ENCODE measurements at places on chromosomes 1 and 21. TPM values are rescaled to one million over a fixed set of nuclear protein-coding genes. Genes with fewer than 3 reads are reported as not detected.

OR2M3 gene
- not detected for total RNA-seq

ZNF669 gene
- total RNA-seq: 6.6 TPM

TMEM50A gene
- 100 TPM for total RNA-seq

BRWD1 gene
- total RNA-seq: 14.6 TPM

UTS2 gene
- not detected for total RNA-seq

SH3GLB1 gene
- 41.4 TPM for total RNA-seq

LIN28A gene
- not detected for total RNA-seq

ZMYND12 gene
- not detected for total RNA-seq

DNA sequence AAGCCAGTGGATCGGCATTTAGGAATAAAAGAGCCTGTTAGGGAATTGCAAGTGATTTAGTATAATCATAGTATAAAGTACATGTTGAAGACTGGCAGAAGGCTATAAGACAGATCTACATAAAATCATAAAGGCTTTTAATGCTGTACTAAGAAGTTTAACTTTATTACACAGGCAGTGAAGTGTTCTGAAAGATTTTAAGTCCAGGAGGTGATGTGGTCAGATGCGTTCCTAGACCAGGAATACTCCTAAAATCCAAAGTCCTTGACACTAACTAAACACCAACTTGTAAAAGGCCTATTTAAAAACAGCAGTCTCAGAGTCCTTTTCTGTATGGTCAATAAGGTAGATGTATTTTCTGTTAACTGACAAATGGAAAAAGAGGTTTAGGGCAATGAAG is 57.0 kb downstream of the KIFAP3 start:
- no peak for DNase-seq

DNA sequence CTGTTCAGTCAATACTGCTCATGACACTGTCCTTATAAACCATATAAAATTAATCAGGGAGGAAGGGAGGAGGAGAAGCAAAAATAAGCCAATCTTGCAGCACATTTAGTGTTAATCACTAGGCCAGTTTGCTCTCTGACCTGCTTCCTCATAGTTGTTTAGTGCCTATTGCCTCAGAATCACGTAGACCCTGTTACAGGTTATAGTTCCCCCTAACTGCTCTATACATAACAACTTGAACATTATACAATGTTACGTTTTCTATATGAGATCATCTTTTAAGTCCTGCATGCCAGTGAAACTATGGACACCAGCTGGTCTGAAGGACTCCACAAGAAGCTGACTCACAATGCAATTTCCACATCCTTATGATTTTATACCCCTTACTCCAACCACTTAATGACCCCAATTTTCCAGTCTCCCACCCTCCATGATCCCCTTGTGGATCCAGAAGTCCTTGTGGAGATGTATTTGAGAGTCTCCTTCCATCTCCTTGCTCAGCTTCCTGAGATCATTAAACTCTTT is 34.9 kb upstream of the TACSTD2 start:
- DNase-seq: no peak

DNA sequence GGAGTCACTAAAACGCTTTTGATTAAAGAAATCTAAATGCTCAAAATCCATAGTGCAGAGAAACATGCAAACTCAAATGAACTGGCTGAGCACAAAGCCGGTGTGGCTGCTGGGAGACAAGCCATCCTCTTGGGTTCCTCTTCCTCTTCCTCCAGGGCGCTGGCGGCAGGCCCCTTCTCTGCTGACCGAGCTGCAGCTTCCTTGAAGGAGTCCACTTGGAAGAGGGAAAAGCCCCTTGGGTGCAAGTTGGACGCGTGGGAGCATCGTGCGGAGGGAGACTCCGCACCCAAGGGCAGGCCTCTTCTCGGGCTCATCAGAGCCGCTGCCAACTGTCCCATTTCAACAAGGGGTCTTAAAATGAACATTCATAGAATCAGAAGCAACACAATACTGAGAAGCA is 7.9 kb downstream of the CCNL2 start:
- no peak for DNase-seq

- DNase-seq: no peak
These were observed 38.9 kb downstream of the CCDC18 start for GRCh38 chr1:93219443-93219842.

DNA sequence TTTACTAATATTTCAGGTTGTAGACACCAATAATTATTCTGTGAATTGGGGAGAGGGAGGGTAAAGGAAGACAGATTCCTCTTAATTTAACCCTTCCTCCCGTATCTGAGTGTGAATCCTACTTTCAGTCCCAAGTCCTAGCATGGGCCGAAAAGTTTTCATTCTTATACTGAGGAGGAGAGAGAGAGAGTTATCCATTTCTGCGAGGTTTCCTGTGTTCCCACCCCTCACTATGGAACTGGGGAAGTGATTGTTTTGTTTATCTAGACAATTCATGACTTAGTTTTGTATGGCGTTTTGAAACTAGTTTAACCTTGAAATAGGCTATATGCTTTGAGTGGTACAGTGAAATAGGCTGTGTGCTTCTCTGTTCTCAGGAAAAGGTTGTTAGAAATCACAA is 134.0 kb upstream of the DPYD start:
- no peak for DNase-seq

DNA sequence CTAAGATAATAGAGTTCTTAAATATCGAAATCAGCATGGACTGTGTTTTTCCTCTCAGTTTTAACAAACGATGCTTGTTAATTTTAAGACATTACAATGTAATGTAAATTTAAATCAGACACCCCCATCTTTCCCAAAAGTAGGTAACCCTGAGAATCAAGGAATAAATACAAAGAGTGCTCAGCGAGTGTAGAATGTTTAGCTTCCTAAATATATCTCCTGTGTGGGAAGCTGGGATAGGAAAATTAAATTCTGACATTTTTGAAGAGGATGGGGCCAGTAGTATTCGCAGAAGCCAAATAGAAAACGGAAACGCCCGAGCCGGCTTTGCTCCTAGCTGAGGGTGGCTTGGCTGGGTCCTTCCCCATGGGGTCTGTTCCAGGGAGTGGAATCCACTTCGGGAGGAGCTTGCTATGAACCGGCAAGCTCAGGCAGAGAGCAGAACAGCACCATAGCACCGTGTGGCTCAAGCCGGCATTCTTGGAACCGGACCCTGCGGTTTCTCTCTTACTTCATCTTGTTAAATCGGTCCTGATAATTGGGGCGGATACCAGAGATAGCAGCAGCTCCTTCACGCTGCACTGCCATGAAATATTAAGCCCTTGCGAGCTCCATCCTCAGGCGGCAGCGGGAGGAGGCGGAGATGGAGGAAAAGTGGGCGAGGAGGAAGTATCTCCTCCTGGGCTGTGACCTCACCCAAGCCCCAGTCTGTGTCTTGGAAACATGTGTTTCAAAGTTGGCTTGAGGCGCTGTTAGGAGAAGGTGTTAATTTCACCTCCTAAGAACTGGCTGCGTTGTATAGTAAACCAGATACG is 24.9 kb downstream of the MAP3K7CL start:
- no peak for DNase-seq

DNA sequence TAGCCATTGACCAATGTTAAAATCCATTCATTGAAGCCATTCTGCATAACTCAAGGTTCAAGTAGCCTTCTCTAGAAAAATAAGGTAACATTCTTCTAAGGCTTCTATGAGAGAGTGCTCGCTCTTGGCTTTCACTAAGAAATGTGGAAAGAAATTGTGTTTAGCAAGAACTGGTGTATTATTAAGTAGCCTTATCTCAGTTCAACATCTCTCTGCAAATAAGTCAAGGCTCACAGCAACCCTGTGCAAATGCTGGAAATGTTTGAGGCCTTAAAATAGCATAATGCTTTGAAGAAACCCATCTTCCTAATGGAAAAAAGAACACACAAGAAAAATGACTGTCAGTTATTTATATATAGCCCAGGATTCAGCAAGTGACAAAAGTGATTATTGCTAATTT is 254.1 kb upstream of the PROX1 start:
- no peak for DNase-seq

DNA sequence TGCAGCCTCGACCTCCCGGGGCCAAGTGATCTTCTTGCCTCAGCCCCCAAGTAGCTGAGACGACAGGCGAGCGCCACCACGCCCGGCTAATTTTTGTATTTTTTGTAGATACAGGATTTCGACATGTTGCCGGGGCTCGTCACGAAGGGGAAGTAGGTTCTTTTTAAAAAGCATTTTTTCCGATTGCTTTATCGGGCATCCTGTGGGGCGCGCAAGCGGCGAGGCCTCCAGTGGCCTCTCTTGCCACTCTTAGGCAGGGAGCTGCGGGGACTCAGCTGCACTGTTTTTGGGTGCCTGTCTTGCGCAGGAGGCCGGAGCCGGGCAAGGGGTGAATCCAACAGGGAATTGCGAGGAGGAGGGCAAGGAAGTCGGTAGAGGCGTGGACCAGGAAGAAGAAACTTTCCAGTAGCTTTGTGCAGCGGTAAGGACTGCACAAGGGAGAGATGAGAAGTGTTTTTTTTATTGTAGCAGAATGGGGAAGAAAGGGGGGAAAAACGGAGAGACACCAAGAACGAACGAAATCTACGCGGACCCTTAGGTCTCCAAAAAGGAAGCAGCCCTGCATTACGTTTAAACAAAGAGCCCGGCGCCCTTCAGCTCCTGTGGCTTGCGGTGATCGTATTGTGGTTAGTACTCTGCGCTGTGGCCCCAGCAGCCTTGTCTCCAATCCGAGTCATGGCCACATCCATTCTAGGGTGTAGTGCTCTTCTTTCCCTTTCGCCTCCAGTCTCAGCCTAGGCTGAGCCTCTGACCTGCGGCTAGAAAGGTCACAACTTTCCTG is 164.8 kb downstream of the PPIAL4G start:
- no peak for DNase-seq

DNA sequence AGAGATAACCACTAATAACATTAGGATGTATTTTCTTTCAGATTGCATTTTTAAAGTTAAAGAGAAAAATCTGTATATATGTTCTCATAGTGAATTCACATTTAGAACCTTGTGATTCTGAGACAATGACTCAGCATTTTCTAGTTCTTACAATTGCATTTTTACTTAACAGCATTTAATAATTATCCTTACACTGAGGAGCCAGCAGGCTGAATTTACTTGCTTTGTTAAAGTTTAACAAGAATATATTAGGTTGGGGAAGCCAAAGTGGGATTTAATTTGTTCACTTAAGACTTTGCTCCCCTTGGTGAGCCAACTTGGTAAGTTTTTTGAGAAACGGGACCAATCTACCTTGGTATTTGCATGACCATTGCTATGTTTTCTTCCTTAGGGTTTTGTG is 4.5 kb downstream of the PATJ start:
- no peak for DNase-seq
